ENCODE measurements at places on chromosomes 3 and 15. TPM values are rescaled to one million over a fixed set of nuclear protein-coding genes. Genes with fewer than 3 reads are reported as not detected.

The MAGEL2 gene
- total RNA-seq, result 0.37 TPM

The DAZL gene
- total RNA-seq, result not detected

The MAP6D1 gene
- 0.57 TPM for total RNA-seq

The ZBTB47 gene
- total RNA-seq, result 21.5 TPM

The SOX14 gene
- not detected for total RNA-seq

The DPPA2 gene
- total RNA-seq, result not detected

The FEZF2 gene
- total RNA-seq, result not detected

The STXBP5L gene
- under 0.01 TPM for total RNA-seq

The PYGO1 gene
- 8.6 TPM for total RNA-seq

The GLDN gene
- 75.1 TPM for total RNA-seq

The SAMD7 gene
- not detected for total RNA-seq

The ERICH6 gene
- total RNA-seq, result not detected

The PRR20G gene
- not detected for total RNA-seq

The TMEM115 gene
- total RNA-seq, result 27.6 TPM

The GP5 gene
- total RNA-seq, result 0.14 TPM

The PLA2G4E gene
- total RNA-seq, result not detected

The NFKBIZ gene
- total RNA-seq, result 48.4 TPM

The VEPH1 gene
- 98.0 TPM for total RNA-seq

The EFCAB12 gene
- 0.09 TPM for total RNA-seq

The TIMP4 gene
- total RNA-seq, result 5.1 TPM

The DIPK2A gene
- 66.4 TPM for total RNA-seq

The PLA2G4D gene
- not detected for total RNA-seq

The CA12 gene
- total RNA-seq, result 42.1 TPM

The GSK3B gene
- total RNA-seq, result 31.1 TPM

The ILDR1 gene
- total RNA-seq, result not detected

The THAP10 gene
- total RNA-seq, result 1.0 TPM

The CLDN1 gene
- 0.18 TPM for total RNA-seq

The IGSF10 gene
- 6.1 TPM for total RNA-seq

The TWF2 gene
- total RNA-seq, result 62.7 TPM

The GRK7 gene
- total RNA-seq, result not detected

The TMEM207 gene
- not detected for total RNA-seq

The CLDN11 gene
- 563 TPM for total RNA-seq

The RTP4 gene
- 2.0 TPM for total RNA-seq

The MAP2K5 gene
- 4.4 TPM for total RNA-seq

The DUSP7 gene
- 4.1 TPM for total RNA-seq

The ACKR2 gene
- total RNA-seq, result 0.28 TPM

The SGO1 gene
- total RNA-seq, result 0.57 TPM

The SAMMSON gene
- not detected for total RNA-seq

The RPP14 gene
- total RNA-seq, result 9.1 TPM

The CACNA2D3 gene
- 0.18 TPM for total RNA-seq

The KNL1 gene
- 1.3 TPM for total RNA-seq

The RASL12 gene
- 6.5 TPM for total RNA-seq

The BFSP2 gene
- not detected for total RNA-seq

The CD47 gene
- 60.6 TPM for total RNA-seq

The AQP9 gene
- not detected for total RNA-seq

The CGNL1 gene
- 0.28 TPM for total RNA-seq

The LRRIQ4 gene
- total RNA-seq, result not detected

The CYP1A2 gene
- not detected for total RNA-seq

The CPLX3 gene
- total RNA-seq, result not detected

The SI gene
- total RNA-seq, result not detected

The ERC2 gene
- not detected for total RNA-seq

The CPEB1 gene
- 13.7 TPM for total RNA-seq

Data from smooth muscle cell of bladder (primary cell).